ENCODE measurements at places on chromosomes 5 and 9.

- no peak for DNase-seq
Observed at GRCh38 chr5:163094492-163095180, 342.8 kb upstream of the CCNG1 start.

DNA sequence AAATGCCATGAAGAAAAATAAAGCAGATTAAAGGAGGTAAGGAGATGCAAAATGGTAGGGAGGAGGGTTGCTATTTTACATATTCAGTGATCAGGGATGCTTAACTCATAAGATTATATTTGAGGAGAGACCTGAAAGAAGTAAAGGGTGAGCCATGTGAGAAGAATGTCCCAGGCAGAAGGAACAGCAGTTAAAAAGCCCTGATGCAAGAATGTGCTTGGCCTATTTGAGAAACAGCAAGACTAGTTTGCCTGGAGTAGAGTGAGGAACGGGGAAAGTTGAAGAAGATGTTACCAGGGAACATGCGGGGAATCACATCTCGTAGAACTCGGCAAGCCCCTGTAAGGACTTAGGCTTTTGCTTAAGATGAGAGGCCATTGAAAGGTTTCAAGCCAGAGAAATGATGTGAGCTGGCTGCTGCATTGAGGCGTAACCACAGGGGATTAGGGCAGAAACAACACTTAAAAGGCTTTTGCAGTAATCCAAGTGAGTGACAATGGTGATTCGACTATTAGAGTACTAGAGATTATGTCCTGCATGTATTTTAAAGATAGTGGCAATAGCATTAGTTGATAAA lies 198.7 kb downstream of the VPS13A start:
- DNase-seq, result no peak

DNA sequence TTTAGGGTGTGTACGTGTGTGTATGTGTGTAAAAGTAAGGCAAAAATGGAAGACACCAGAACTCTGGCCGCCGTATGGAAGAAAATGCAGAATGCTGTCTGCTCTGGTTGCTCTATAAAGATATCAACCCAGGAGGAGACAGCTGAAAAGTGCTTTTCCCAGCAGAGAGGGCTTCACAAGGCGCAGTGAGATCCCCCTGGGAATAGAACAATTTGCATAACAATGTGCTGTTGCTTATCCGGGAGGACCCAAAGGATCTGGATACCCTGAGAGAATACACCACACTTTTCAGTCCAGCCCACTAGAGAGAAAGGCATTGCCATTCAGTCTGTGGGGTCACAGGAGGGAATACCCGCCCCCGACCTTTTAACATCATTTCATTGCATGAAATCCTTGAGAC lies 230.6 kb downstream of the EBF1 start:
- no peak for DNase-seq

- DNase-seq, result no peak
Observed at GRCh38 chr5:112239996-112240395, 179.1 kb downstream of the EPB41L4A start.

Measured in stimulated activated CD4-positive, alpha-beta T cell treated with anti-CD3 and anti-CD28 coated beads, Interleukin-15, amount 100 ng/mL, for 48 hours (primary cell).